ENCODE measurements at places on chromosomes 5 and 9.
A peak's percentile ranks its signal among the peaks of the same experiment; 100 is the strongest.

DNA sequence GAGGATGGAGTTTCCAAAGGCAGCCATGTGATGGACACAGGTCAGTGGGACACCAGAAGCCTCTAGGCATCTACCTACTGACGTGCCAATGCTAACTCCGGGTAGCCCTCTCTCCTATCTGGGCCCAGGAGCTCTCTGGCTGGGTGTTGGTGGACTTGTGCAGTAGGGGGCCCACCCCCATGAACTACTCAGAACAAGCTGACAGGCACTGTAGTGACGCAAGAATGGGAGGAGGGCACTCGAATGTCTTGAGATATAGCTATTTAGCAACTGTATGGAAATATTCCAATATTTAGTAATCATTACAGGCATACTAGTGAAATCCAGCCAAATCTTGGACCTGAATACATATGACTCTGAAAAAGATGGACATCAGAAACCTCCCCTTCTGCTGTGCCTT is 5.7 kb upstream of the DOCK2 start:
- no peak for DNase-seq

DNA sequence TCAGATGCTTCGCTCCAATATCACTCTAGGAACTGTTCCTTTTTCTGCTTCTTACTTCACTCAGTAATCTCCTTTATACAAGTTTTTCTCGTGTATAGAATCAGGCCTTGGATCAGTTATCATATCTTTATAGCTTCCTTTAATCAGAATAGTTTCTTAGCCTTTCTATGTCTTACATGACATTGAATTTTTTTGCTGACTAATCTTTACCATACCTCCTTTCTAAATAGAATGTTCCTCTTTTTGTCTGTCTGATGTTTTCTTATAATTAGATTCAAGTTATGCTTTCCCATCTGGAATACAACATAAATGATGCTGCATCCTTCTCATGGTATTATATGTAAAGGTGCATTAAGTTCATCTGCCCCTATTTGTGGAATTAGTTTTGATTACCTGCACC is 40.2 kb upstream of the TYRP1 start:
- no peak for DNase-seq

DNA sequence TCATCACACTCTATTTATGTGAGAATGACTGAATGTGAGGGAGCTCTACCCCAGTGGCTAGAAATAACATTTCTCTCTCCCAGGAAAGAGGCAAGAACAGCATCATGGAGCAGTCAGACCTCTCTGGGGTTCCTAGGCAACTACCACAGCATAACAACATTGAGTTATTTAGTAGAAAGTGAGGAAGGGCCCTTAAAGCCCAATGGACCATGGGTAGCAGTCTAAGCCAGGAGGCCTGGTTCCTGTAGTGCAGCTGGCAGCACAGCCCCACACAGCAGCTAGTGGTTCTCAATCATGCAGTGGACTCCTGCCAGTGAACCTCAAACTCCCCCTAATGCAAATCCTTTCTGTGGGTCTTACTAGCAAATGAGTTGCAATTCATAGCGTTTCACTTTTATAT is 55.3 kb downstream of the SPEF2 start:
- DNase-seq = peak; percentile 40

DNA sequence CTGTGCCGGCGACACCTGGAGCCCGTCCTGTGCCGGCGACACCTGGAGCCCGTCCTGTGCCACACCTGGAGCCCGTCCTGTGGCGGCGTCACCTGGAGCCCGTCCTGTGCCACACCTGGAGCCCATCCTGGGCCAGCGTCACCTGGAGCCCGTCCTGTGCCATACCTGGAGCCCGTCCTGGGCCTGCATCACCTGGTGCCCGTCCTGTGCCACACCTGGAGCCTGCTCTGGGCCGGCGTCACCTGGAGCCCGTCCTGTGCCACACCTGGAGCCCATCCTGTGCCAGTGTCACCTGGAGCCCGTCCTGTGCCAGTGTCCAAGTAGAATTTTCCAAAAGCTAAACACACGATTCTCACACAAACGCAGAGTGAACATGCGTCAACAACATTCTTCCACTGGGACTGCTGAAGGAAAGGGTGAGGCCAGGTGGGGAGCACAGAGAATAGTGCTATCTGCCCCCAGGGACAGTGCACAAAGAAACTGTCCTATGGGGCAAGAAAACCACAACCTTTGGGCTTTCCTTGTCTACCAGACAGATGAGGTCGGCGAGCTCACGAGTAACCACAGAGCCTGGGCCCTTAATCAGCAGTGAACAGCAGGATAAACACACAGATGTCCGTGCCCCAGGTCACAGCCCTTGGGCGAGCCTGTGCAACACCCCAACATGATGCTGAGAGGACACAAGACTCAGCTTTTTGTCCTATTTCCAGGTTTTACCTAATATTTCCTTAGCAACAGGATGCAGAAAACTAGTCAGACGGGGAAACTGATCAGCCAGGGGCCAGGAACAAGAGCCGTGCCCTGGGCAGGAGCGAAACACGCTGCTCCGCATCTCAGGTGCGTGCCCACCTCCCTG is 7.9 kb downstream of the QSOX2 start:
- no peak for DNase-seq

DNA sequence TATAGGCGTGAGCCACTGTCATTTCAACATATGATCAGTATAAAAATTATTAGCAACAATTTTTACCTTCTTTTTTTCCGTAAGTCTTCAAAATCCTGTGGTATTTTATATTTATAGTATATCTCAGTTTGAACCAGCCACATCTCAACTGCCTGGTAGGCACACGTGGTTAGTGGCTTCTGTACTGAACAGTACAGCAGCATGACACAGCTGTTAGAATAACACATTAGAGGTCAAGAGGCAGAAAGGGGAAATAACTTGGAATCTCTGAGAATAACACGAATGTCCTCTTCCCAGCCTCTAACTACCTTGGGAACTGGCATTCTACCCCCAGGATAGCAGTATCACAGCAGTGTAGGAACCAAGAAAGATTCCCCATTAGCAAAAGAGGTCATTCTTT is 108.5 kb upstream of the IQGAP2 start:
- DNase-seq = no peak

DNA sequence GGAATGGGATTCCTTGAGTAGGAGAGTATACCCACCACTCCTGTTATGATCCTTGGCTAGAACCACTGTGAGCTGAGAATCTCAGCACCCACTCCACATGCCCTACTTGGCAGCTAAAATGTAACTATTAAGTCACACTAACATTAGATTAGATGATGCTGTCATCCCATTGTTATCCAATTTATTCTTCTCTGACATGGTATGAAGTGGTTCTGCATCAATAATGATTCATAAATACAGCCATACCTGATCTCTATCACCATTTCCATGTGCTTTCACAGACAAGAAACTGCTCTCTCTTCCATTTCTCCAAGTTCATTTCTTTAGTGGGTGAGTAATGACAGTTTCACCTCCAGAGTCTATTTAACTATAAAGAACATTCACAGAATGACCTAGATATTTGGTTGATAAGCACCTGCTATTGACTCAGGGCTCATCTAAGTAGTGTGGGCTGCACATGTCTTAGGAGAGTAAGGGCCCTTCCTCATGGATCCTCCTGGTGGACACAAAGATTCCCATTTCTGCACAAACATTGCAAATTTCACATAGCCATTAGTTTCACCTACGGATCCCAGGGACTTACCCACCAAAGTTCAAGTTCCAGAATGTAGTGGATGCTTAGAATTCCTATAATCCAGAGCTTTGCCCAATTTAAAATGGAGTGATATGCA is 187.9 kb downstream of the EBF1 start:
- DNase-seq = no peak

DNA sequence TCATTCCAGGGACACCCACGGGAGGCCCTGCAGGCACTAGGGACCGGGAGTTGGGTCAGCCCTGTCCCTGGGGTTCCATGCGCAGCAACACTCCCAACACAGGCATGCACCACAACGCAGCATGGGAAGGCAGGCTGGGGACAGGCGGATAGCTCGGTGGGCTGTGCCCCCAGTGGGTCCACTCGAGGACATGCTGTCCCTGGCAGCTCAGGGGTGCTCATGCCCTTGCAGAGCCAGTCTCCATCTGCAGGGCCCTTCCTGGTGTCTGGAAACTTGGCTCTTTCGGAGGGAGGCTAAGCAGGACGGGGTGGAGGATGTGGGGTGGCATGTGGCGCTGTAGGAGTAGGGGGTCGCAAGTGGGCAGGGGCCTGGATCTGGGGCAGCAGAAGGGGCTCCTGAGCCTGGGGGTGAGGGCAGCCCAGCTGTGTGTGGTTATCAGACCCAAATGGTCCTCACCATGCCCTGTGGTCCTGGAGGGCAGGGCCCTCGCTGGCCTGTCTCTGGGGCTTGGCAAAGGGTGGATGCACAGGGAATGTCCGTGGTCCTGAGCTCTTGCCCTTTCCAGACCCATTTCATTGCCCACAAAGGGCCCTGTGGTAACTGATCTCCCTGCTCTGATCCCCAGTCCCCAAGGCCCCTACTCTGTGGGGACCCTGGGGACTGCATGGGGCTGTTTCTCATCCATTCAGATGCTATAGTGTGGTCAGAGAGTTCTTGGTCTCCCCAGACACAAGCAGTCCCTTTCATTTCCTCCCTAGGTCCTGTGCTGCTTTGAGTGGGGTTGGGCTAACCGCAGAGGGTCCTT is 90.3 kb upstream of the PHYKPL start:
- no peak for DNase-seq

GRCh38 chr5:140398379-140398811 is 3.2 kb upstream of the ANKHD1 start:
- no peak for DNase-seq

GRCh38 chr5:351921-352245 is 30.4 kb downstream of the AHRR start:
- DNase-seq = no peak

GRCh38 chr5:158434749-158435148 is 575.8 kb upstream of the CLINT1 start:
- no peak for DNase-seq

GRCh38 chr5:61931236-61931635 is 374.8 kb upstream of the KIF2A start:
- no peak for DNase-seq

DNA sequence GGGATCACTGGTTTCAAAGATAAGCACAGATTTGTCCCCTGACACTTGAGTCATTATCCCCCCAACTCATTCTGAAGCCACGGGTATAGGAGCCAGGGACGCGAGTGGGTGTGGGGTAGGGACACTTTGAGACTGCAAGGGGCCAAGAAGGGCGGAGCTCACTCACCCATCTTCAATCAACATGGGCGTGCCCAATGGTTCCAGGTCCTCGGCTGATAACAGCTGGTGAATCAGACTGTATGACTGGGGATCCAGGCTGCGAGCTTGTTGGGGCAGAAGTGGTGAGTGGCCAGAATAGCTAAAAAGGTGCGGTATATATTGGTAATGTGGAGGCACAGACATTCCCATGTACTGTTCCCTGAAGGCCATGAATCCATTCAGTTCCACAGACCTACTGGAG is 30.7 kb upstream of the NR5A1 start:
- DNase-seq = no peak

GRCh38 chr9:134807716-134808446 is 72.7 kb upstream of the FCN2 start:
- DNase-seq = no peak

GRCh38 chr5:14937254-14937653 is 65.7 kb upstream of the ANKH start:
- DNase-seq = no peak

- DNase-seq = no peak
Measured at GRCh38 chr5:40150896-40151295, 528.8 kb upstream of the PTGER4 start.

- no peak for DNase-seq
Measured at GRCh38 chr5:113043491-113043931, 66.9 kb downstream of the DCP2 start.
